HCT116 (cell line): ENCODE measurements at places on chromosomes 1 and 21.

DNA sequence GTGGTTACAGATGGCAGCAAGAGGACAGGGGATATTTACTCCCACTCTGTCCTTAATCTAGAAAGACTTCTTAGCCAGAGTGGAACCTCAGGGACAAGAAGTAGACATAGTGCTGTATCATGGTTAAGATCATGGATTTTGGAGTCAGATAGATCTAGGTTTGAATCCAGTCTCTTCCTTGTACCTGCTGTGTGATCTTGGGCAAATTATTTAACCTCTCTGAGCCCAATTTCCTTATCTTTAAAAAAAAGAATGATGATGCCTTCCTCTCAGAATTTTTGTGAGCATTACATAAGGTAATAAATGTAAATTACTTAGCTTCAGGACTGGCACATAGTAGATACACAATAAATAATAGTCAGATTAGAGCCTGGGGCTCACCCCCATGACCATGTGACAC, 78.4 kb downstream of the TAS1R2 start:
- no peak for DNase-seq

GRCh38 chr1:162040657-162041056, 17.0 kb upstream of the OLFML2B start:
- DNase-seq: peak; percentile 34

DNA sequence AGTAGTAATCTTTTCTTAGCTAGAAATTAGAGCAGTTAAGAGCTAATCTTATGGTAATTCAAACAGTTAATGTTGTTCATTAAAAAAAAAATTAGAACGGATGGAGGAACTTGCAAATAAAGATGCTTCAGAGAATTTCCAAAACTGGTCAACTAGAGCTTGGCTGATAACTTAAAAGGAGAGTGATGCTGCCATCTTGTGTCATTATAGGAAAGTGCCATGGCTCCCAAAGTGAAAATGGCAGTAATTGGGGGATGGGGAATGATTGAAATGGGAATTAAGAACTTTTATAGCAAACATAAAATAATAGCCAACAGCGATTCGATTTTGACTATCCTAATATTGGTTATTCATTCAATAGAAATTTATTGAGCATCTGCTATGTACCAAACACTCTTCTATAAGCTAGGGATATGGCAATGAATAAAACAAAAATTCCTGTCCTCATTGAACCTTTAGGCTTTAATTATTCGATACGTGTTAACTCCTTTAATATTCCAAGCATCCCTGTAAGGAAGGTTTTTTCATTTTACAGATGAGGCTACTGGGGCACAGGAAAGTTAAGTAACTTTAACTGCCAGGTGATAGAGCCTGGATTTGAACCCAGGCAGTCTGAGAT, 5.7 kb upstream of the PLPP3 start:
- peak; percentile 39 for DNase-seq

DNA sequence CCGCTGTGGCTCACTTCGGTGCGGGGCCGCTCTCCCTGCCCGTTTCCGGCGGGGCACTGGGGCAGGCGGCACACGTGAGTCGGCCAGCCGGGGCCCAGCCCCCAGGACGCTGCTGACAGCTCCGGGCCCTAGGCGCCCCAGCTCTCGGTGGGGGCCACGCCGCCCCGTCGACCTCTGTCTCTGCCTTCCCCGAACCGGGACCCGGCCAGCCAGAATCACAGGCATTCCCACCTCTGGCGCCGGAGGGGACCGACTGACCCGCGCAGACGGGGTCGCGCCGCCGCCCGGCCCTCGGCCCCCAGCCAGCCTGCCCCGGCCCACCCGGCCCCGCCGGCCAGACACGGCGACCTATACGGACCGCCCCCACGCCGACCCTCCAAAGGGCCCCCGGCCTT, 755 bp downstream of the SCMH1 start:
- no peak for DNase-seq

DNA sequence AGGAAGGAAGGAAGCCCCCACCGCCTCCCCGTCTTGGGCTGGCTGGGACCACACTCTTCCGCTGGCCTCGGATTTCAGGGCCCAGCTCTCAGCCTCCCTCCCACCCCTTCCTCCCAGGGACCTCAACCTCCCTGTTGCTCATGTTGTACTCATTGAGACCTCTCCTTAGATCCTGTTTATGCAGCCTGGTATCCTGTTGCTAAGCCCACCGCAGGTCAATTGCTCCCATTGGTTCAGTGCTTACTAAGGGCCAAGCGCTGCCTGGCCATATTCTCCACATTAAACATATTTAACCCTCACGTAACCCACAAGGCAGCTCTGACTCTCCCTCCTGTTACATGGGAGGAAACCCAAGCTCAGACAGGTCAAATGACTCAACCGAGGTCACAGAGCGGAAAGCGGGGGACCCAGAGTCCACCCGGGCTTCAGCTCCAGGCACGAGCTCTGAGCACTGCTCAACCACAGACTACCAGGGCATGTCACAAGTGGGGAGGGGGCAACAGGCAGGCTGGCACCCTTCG, 23.2 kb upstream of the H6PD start:
- DNase-seq: no peak

DNA sequence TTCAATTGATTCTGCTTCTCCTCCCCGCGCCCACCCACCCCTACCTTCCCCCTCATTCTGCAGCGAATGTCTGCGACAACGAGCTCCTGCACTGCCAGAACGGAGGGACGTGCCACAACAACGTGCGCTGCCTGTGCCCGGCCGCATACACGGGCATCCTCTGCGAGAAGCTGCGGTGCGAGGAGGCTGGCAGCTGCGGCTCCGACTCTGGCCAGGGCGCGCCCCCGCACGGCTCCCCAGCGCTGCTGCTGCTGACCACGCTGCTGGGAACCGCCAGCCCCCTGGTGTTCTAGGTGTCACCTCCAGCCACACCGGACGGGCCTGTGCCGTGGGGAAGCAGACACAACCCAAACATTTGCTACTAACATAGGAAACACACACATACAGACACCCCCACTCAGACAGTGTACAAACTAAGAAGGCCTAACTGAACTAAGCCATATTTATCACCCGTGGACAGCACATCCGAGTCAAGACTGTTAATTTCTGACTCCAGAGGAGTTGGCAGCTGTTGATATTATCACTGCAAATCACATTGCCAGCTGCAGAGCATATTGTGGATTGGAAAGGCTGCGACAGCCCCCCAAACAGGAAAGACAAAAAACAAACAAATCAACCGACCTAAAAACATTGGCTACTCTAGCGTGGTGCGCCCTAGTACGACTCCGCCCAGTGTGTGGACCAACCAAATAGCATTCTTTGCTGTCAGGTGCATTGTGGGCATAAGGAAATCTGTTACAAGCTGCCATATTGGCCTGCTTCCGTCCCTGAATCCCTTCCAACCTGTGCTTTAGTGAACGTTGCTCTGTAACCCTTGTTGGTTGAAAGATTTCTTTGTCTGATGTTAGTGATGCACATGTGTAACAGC, 339.9 kb downstream of the NTNG1 start:
- DNase-seq: no peak

GRCh38 chr1:235622936-235623779, 26.4 kb downstream of the GNG4 start:
- no peak for DNase-seq

- no peak for DNase-seq
Measured at GRCh38 chr1:212753749-212754148, 37.8 kb downstream of the NSL1 start.

- no peak for DNase-seq
Measured at GRCh38 chr1:77412069-77412819, 130.4 kb downstream of the AK5 start.

DNA sequence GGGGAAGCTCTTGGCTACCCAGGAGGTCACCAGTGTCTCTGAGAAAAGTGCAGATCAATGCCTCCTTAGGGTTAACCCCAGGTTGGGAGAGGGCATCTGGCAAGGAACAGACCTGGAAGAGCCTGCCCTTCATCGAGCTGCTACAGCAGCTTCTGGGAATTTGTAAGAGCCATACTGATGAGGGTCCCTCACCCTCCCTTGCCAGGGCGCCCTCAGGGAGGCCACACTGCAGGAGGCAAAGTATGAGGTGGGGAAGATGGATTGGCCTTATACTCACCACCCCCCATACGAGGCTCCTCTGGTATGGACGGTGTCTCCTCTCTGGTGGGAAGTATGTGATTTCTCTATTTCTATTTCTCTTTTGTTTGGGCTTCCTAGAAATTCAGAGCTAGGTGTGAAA, 13.2 kb downstream of the IGSF3 start:
- no peak for DNase-seq

GRCh38 chr1:36520056-36520455, 37.3 kb upstream of the CSF3R start:
- no peak for DNase-seq

GRCh38 chr1:26203642-26204318, 13.4 kb downstream of the CATSPER4 start:
- no peak for DNase-seq

DNA sequence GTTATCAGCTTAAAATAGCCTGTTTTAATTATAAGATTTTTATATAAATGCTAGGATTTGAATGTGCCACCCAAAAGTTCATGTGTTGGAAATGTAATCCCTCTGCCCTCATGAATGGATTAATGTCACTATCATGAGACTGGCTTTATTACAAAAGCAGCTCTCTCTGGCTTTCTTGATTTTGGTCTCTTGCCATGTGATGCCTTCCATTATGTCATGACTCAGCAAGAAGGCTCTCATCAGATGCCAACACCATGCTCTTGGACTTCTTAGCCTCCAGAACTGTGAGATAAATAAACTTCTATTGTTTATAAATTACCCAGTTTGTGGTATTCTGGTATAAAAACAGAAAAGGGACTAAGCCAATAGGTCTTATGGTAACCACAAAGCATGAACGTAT, 6.9 kb upstream of the PRSS38 start:
- DNase-seq: no peak

DNA sequence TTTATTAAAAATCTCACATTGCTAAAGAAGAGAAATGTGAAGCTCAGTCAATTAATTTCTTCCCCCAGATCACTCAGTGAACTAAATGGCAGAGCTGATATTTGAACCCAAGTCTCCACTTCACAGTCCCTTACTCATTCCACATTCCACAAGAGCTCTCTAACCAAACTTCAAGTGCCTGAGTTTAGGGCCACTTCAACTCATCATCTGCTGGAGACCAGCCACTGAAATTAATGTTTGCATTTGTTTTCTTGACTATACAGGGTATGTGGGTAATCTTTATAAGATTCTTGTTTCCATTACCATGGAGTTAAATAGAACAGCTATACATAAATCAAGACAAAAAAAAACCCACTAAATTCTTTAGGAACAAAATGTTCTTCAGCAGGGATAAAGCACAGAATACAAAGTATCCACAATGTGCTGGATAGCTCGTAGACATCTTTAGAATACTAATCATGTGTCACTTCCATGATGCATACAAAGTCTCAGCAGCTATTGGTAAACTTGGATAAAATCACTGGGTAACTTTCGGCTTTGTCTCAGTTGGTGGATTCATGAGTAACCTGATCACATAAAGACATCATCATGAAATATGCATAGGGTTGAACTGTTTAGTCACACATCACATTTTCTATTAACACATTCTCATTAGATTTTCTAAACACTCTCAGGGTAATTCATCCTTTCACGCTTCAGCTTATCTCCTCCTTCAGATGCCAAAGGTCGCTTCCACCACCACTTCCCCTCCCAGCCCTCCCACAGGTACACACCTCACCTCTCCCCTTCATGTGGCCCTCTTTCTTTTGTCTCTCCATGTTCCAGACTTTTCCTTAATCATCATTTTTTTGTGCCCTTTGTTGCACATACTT, 89.8 kb downstream of the LRRC53 start:
- no peak for DNase-seq

- DNase-seq: peak; percentile 19
Measured at GRCh38 chr1:88655685-88656299, 28.3 kb upstream of the PKN2 start.

DNA sequence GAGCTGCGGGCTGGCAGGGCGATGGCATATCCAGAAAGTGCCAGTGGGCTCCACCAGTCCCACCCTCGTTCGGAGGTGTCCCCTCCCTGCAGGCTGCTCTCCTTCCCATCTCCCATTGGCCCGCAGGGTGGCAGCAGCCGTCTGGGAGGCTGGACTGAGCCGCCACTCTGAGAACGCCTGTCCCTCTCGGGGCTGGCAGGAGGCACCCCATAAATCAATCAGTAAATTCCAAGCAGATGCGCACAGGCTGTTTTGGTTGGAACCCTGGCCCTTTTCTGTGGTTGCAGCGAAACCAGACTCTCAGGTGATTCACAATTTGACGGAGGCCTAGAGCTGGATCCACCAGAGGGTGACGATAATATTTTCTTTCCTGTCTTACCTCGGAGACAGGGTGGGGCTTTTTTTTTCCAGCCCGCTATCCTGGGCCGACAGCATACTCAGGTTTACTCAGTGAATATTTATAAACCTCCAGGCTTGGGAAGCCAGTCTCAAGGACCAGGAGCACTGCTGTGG, 99.7 kb downstream of the GLIS1 start:
- DNase-seq: peak; percentile 4

- DNase-seq: no peak
Measured at GRCh38 chr1:80305466-80305865, 1298.9 kb upstream of the ADGRL4 start.

GRCh38 chr1:41232305-41232704, 9.8 kb downstream of the SCMH1 start:
- no peak for DNase-seq

- no peak for DNase-seq
Measured at GRCh38 chr21:25734654-25734903, 125 bp downstream of the ATP5PF start.

DNA sequence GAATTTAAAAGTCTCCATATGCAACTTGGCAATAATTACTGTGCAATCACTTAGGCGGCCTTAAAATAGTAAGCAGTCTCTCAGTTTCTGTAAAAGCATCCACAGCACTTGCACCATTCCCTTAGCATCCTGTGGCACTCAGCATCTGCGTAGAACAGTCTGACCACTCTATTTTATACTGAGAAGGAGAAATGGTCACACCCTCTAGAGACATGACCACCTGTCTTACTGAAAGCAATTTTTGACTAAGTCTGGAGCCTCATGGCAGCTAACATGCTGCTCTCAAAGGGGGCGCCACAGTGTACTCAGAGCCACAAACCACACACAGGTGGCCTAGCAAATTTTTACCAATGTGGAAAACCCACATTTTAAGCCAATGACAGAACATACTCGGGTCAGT, 62.0 kb downstream of the KCNK1 start:
- no peak for DNase-seq

DNA sequence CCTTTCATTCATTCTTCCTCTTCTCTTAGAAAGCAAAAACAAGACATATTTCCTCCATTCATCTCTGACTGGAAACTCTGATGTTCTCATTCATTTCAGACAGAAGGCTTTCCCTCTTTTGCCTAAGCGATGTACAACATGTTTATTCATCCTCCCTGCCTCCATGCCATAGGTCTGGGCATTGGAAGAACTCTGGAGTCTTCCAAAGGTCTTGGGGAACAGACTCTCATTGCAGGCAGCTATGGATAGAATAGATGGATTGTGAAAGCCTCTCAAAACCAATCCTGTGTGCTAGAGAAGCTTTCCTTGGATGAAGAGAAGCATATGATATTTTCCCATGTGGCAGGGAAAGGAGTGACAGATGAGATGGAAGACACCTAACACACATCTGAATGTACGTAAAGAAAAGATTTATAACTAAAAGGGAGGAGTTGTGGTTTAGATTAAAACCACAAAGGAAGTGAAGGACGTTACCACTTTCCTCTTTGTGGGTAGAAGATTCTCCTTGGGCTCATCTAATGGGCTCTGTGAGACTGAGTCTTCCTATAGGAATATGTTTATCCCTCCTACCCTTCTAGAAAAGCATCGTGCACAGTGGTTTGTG, 38.7 kb downstream of the BCL9 start:
- DNase-seq: no peak

- DNase-seq: no peak
Measured at GRCh38 chr1:177010211-177010825, 154.2 kb downstream of the ASTN1 start.

GRCh38 chr1:114482585-114482984, 28.4 kb downstream of the TRIM33 start:
- DNase-seq: no peak

GRCh38 chr1:110118636-110119396, 6.6 kb downstream of the UBL4B start:
- DNase-seq: no peak
